ENCODE measurements at places on chromosomes 3 and 15.

DNA sequence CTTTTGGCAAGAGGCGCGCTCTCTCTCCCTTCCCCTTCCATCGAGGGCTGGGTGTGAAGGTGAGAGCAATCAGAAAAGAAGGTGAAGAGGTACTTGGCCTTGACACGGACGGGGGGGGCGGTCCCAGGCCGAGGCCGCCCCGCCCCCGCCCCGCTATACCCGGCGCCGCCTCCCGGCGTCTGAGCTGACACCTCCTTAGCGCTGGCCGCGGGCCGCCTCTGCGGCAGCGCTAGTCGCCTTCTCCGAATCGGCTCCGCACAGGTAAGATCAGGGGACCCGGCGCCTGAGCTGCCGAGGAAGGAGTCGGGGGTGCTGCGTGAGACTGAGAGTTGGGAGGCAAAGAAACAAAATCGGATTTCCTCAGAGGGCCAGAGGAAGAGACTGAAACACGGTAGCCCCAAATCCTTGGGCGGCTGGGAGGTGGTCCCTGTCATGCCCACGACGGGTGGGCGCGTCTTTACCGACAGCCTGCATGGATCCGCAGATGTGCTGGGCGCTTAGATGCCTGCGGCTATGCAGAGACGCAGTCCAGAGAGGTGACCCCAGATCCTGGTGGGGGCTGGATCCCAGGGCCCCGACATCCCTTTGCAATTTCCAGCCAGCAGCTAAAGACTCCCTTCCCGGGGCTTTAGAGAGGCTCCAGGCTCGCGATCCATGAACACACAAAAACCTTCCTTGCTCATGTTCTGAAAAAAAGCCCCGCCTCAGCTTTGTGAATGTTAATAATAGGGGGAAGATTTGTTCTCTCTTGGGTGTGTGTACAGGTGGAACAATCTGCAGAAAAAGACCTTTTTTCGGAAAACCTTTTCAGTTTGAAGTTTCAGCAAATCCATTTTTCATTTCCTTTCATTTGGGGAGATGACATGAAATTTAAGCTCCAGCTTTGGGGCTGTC lies at the start of gene ENTPD3:
Gene ENTPD3, plus strand, starts transcription at position 184 of the 894 bp plus-strand sequence. CDS start 874 bp downstream, outside the sequence.
- DNase-seq = peak; percentile 56

- no peak for DNase-seq
Measured at GRCh38 chr15:70376929-70377691, 279.4 kb upstream of the TLE3 start.

DNA sequence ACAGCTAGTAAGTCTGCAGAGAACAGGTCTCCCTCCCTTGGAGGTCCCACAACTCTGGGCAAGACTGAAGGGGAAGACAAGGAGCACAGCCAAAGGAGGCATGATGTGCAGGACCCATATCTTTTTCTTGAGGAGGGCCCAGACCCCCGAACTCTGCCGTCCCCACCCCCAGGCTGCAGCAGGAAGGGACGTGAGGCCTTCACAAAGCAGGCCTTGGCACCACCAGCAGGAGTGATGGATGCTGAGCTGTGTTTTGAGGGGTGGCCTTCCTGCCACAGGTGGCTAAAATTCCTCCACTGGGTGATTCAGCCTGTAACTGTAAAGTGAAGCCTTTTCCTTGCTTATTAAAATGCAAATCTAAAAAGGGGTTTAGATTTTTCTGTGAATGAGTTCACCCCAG lies 8.6 kb downstream of the PLA2G4D start:
- no peak for DNase-seq

- no peak for DNase-seq
Measured at GRCh38 chr3:64681827-64682226, 6.0 kb downstream of the ADAMTS9 start.

DNA sequence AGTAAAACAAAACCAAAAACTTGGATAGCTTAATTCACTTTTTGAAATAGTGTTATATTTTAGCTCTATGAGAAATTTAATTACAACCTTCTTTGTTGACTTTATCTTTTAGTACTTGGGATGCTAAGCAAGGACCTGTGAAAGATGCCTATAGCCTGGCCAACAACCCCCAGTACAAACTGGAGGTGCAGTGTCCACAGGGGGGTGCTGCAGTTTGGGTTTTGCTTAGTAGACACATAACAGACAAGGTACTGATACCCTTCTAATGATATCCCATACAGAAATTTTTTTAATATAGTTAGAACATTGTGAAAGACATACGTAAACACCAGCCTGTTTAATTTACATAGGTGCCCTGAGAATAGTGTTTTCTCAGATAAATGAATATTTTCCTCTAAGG lies 35.3 kb downstream of the CAPN7 start:
- peak; percentile 69 for DNase-seq

DNA sequence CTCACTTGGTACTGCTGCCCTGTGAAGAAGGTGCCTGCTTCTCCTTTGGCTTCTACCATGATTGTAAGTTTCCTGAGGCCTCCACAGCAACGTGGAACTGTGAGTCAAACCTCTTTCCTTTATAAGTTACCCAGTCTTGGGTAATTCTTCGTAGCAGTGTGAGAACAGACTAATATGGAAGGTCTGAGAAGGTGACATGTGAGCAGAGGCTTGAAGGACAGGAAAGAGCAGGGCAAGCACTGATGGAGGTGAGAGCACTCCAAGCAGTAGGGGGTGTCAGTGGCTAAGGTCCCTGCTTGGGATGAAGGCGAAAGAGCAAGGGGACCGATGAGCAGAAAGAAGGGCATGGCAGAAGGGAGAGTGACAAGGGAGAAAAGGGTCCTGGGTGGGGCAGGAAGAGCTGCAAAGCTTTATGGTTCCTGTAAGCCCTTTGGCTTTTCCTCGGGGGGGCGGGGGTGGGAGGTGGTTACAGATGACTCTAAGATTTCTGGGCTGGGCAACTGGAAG lies 3.5 kb downstream of the EIF4E3 start:
- DNase-seq = peak; percentile 51

DNA sequence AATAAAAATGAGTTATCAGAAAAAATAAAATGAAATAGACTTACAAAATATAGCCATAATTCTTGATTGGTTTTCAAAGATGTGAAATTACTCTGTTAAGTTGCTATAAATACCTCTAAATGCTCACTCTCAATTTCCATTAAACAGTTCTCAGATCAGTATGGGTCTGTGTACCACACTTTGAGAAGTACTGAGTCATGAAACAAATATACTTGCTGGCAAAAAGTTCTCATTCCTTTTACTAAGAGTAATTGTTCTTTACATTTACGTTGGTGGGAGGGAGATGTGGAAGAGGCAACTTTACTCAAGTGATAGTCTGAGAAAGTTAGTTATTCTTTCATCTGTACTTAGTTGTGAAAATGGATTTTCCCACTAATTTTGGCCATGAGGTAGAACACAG lies 96.3 kb downstream of the ZNF385D start:
- no peak for DNase-seq
